ENCODE measurements at places on chromosomes 2 and 18.

DNA sequence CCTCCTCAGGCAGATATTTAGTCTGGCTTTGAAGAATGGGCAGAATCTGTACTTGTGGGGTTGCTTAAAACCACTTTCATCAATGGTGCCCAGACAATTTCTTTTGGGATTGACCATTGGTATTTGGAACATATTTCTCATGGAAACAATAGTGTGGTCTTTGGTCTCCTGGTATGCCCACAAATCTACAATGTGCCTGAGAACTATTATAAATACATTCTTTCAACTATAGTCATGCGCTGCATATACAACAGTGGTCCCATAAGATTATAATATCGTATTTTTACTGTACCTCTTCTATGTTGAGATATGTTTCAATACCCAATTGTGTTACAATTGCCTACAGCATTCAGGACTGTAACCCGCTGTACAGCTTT, 34.8 kb upstream of the PPP4R1 start:
- DNase-seq = no peak

DNA sequence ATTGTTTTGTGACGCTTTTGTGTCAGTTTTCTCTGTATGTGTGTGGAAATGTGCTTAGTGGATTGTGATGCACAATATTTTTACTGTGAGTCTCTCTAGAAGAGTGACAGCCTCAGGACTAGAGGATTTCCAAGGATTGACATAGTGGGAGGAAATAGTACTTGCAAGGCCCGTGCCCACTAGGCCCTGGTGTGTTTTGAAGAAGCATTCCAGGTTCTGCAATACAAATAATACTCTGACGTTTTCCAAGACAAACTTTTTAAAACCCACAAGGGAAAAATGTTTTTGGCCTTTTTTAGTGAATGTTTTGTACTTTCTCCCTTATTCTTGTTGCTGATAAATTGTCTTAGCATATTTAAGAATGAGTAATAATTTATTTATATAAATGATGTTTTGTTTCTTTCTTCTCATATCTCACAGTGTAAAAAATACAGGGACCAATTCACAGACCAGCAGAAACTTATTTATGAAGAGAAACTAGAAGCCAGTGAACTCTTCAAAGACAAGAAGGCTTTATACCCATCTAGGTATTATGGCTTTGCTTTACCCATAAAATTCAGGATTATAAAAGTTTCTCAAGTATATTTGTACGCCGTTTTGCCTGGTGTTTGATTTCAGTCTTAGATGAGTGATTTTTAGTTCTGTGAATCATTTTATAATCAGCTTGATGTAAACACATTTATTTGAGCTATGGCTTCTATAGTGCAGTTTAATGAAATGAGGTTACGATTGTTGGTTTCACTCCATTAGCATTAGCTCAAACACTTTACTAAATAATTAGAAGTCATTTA, 165.6 kb downstream of the MYO1B start:
- no peak for DNase-seq

DNA sequence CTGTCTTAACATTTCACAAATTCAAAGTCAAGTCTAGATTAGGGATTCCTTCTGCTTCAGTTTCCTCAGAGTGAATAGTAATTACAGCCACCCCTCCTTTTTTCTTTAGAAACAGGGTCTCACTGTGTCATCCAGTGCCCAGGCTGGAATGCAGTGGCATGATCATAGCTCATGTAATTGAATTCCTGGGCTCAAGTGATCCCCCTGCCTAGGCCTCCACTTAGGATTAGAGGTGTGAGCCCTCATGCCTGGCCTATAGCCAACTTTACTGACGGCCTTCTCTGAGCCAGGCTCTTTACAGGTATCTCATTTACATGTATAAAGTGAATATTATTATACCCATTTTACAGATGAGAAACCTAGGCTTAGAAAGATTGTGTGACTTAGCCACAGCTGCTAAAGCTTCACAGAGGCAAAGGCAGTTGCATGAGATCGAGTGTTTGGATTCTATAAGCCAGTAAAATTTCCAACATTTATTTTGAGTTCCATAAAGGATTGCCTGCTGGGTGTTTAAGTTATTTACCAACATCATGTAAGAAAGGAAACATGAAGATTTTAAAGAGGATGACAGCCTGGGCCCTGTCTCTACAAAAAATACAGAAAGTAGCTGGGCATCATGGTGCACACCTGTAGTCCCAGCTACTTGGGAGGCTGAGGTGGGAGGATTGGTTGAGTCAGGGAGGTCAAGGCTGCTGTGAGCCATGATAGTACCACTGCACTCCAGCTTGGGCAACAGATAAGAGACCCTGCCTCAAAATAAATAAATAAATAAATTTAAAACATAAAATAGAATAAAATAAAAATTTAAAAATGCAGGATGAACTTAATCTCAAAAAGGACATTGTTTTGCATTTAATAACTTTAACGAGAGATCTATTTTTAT, 1.8 kb downstream of the ENOSF1 start:
- DNase-seq = no peak

GRCh38 chr2:11778923-11779757, 32.7 kb downstream of the LPIN1 start:
- DNase-seq = peak; percentile 94

DNA sequence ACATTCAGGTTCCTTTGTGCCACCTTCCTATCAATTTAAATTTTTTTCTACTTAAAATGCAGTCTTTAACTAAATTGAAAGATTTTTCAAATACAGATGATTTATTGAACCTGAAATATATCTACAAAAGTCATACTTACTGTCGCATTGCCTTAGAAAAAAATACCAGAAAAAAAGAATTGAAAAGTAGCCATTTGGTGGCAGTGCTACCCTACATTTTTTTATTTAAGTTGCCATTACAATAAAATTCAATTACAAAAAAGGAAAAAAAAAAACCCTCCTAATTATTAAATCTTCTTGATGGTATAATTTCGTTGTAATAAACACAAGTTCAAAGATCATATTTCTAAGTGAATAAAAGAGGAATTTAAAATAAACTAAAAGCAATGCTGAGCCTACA, 43.4 kb downstream of the DSC3 start:
- no peak for DNase-seq

DNA sequence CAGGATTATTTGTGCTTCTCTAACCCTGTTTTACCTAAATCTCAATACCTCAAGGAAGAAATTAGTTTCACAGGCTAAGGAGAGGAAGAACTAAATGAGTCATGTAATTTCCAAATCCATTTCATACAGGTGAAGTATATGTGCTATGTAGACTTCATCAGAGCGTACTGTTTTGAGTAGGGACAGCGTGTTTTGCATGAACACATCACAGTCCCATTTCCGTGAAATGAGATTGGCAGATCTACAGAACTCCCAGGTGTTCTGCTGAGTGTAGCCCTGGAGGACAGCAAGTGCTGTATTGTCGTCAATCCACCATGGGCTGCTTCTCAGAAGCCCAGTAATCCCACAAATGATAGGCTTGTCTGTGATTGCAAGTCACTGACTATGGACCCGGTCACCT, 97.7 kb downstream of the XRCC5 start:
- no peak for DNase-seq

GRCh38 chr2:11100130-11100529, 55.1 kb upstream of the SLC66A3 start:
- DNase-seq = peak; percentile 53

GRCh38 chr2:105757433-105757832, 12.7 kb downstream of the NCK2 start:
- no peak for DNase-seq

- no peak for DNase-seq
Measured at GRCh38 chr2:240596491-240596931, 10.0 kb downstream of the CAPN10 start.

DNA sequence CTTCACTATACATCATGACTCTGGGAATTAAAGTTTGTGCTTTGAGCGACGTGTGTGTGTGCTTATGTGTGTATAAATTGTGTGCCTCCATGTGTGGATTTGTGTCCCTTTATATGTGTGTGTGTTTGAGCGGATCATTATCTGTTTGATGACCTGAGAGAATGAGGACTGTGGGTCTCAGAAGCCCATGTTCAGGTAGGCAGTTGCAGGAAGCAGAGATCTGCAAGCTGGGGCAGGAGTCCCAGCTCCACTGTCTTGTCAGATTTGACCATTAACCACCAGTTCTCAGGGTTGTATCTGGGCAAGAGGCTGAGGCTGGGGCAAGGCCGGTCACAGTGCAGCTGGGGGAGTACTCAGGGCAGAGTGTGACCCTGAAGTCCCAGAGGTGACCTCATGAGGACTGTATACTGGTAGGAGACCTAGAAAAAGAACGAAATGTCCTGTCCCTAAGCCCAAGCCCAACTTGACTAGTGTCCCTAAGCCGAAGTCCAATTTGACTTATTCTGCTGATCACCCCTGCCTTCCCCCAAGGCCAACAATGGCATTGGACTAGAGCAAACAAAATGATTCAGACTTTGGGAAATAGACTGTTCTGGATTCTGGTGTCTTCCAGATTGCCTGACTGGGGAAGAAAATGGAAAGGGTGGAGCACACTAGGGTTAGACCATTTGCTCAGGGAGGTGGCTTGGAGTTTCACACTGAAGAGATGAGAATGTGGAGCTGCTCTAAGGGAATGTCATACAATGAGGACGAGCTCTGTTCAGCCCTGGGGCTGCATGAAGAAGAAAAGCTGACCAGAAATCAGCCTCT, 28.1 kb downstream of the RHOB start:
- DNase-seq = no peak

GRCh38 chr18:8951491-8951890, 151.0 kb upstream of the NDUFV2 start:
- no peak for DNase-seq

DNA sequence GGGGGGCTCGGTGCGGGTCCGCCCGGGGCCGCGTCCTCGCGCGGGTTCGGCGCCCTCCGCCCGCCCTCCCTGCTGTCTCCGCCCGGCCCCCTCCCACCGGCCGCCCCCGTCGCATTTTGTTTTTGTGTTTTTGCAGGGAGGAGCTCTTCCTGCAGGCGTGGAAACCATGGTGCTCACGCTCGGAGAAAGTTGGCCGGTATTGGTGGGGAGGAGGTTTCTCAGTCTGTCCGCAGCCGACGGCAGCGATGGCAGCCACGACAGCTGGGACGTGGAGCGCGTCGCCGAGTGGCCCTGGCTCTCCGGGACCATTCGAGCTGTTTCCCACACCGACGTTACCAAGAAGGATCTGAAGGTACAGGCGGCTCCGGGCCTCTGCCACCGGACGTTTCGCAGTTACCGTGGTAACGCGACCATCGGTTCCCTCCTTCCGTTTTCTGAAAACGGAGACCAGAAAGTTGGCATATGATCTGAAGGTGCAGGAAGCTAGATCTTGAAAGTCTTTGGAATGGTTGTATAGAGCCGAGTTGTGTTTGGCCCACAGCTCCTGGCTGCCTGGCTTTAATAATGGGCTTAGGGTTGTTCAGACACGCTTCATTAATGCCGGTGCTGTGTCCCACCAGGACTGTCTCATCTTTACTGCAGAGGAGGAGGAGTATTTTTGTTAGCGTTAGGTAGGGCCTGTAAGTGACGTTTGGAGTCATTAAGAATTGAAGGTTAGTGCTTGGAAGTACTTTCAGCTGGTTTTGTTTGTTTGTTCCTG, 891 bp downstream of the KDM3A start:
- DNase-seq = no peak

DNA sequence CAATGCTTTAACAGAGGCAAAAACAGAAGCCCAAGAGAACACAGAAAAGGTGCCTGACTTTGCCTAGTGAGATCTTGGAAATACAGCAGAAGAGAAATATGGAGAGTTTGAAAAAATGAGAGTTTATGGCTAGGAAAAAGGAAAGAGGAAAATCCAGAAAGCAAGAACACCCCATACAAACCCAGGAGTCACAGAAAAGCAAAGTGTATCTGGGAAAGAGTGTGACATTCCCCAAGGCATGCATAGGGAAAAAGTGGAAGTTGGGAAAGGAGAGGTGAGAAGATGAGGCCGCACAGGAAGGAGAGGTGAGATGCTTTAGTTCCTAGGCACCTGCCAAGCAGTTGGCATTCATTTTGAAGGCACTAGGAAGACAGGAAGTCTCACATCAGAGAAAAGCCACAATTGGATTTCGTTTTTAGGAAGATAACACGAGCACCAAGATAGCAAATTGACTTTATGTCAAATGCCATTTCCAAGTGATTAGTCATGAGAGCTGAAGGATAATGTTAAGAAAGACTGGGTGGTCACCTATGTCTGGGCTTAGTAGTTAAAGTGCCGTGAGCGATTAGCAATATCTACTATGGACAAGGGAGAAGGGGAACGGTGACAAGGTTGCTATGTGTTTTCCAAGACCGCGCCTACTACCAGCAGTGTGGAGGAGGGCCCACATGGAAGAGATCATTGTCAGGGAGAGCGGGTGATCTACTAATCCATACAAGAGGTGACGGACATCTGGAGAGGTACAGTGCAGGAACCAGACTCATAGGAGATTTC, 224.1 kb upstream of the PARD3B start:
- DNase-seq = no peak

DNA sequence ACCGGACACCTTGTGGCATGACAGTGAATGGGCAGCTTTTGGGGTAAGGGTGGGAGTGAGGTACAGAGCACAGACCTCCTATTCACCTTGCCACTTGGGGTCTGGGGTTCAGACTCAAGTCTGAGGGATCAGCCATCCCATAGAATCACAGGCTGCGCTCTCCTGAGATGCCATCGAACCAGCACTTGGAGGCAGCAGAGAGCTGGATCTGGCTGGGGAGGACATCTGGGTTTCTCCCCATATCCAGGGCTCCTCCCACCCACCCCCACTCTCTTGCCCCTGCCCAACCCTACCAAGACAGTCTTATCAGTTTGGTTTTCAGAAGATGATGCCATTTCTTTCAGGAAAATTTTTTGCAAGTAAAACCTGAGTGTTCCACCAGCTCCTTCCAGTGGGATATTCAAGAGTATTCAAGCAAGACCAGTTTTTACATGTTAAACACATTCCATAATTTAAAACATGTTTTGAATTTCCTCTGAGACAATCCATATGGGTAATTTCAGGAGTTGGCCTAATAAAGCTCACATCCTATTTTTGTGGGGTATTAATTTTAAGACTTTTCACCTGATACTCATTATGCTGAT, 29.2 kb upstream of the TEX44 start:
- DNase-seq = no peak

DNA sequence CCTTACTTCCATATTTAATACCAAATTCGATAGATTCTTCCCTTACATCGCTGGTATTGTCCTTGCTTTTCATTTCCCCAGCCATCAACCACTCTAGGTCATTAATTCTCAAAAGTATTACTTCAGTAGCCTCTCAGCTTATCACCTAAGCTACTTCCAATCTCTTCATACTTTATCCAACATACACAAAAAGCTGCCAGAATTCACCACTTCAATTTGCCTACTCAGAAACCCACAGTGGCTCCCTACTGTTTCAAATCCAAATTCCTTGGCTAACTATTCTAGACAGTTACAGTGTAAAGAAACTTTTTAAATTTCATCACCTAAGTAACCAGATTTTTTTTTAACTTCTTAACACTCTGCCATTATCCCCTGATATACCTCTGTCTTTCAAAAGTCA, 4.7 kb downstream of the SLC25A12 start:
- DNase-seq = no peak

- no peak for DNase-seq
Measured at GRCh38 chr18:75086494-75087034, 122.4 kb downstream of the PTGR3 start.

GRCh38 chr18:9348079-9348671, 13.6 kb downstream of the TWSG1 start:
- no peak for DNase-seq

- DNase-seq = no peak
Measured at GRCh38 chr2:180524499-180524898, 455.9 kb upstream of the UBE2E3 start.

All from esophagus muscularis mucosa (tissue), 4 donors.